WTC11 (cell line): ENCODE measurements at places on chromosomes 1 and 21. TPM values are rescaled to one million over a fixed set of nuclear protein-coding genes. Genes with fewer than 3 reads are reported as not detected.

DNA sequence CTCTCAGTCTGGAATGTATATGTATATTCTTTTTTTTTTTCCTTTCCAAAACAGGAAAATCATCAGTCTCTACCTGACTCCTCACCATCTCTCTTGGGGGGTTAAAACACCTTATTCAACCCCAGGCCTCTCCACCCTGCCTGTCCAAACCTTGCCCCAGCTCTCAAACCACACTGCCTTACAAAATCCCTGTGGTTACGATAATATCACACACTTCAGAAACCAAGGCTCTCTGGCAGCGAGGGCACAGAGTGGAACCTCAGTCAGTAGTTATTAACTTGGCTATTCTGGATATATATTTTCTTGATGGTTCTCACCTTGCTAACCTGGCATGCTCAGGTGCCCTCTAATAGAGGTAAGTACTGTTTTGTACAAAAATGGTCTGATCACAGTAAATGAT is 24.7 kb downstream of the KIAA0040 start:
- no peak for DNase-seq

- no peak for DNase-seq
These were observed 330.8 kb downstream of the NPHP4 start for GRCh38 chr1:5661196-5662085.

- DNase-seq = no peak
These were observed 30.5 kb downstream of the LRRC3 start for GRCh38 chr21:44485796-44486195.

DNA sequence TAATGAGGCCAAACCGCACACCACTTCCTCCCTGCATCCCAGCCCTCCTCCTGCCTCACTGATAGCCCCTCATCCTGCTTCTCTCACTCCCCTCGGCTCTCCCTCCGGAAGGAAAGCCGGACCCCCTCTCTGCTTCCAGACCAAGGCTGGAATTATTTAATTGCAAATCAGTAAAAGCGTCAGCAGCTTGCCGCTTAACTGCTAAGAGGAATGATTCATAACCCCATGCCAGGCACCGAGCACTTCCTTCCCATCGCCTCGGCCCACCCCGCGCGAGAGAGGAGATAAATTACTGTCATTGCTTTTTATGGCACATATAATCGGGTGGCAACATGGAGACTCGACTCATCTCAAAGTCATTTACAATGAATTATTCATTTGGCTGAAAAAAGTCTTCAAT is 77.3 kb downstream of the UBIAD1 start:
- no peak for DNase-seq

The CD247 gene
- total RNA-seq = 1.0 to 1.8 TPM (median 1.8 TPM) in 3 replicates

The PLA2G2F gene
- total RNA-seq = not detected in 3 replicates

The SLAMF9 gene
- total RNA-seq = not detected in 3 replicates
